ENCODE measurements at places on chromosomes 4 and X.

DNA sequence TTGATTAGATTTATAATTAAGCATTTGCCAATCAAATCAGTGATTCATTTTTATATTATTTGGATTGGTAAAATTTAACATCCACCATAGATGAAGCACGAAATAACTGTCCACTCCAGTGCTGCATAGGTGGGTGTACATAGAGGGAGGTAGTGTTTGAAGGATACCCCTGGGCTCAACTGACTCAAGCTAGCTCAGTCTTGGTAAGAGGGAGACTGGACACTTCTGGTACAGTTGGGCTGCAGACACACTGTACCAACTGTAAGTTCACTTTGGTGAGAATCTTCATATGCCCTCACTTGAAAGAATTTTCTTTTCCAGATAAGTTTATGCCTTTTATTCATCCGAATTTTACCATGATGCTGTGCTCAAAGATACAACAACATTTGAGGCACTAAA is 48.6 kb upstream of the UGT2B15 start:
- DNase-seq = no peak

DNA sequence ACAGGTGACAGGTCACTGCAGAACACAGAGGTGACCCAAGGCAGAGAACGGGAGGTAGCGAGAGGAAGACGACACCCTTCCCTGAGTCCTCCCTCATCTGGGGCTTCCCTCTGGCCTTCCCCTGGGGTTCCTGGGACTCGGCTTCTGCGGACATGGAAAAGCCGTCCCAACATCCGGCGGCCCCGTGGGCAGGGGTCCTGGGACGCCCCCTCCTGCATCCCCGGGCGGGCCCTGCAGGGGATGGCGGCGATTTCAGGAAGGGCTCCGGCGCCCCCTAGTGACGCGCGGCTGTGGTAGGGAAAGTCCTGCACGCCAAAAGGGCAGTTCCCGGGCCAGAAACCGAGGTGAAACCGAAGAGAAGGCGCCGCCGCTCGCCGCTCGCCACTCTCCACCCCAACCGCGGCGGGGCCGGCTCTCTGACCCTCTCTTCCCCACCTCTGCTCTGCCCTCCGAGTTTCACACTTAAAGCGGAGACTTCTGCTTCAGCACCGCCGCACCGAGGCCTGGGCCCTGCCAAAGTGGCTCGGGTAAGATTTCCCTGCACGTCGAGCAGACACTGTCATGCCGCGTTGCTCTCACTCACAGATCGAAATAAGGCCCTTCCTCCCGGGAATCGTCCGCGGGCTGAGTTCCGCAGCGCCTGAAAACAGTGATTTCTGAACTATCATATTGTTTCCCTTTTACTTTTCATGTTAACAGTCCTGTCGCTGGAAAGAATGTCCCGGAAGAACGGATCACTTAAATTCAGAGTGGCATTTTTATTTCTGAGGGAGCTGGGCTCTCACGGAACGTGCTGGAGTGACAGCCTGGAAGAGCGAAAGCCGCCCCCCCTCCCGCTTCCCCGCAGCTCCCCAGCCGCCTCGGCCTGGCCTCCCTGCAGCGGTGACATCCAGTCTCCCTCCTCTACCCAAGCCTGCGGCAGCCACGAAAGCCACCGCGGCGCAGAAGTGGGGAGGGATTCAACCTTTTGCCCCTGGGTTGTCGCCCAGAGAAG is 110.6 kb downstream of the DCTD start:
- DNase-seq = peak; percentile 86

- no peak for DNase-seq
These were observed 214.3 kb downstream of the LDB2 start for GRCh38 chr4:16684097-16684496.

- peak; percentile 93 for DNase-seq
These were observed 4.8 kb upstream of the RGS12 start for GRCh38 chr4:3287972-3288570.

- no peak for DNase-seq
These were observed 229.2 kb upstream of the ARSJ start for GRCh38 chr4:114208574-114209151.

- no peak for DNase-seq
These were observed 150.8 kb downstream of the FRAS1 start for GRCh38 chr4:78207951-78208350.

DNA sequence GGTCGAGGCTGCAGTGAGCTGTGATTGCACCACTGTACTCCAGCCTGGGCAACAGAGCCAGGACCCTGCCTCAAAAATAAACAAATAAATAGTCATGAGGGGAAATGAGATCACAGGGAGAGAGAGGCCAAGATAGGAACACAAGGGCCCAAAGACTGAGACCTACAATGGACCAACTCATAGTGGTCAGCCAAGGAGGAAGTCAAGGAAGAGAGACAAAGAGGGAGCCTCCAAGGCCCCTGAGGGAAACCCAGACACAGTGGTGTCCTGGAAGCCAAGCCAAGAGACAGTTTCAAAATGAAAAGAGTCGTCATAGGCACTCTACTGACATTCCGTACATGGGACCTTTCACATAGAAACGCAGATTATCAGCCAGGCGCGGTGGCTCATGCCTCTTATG is 153.3 kb downstream of the BCOR start:
- DNase-seq = no peak

DNA sequence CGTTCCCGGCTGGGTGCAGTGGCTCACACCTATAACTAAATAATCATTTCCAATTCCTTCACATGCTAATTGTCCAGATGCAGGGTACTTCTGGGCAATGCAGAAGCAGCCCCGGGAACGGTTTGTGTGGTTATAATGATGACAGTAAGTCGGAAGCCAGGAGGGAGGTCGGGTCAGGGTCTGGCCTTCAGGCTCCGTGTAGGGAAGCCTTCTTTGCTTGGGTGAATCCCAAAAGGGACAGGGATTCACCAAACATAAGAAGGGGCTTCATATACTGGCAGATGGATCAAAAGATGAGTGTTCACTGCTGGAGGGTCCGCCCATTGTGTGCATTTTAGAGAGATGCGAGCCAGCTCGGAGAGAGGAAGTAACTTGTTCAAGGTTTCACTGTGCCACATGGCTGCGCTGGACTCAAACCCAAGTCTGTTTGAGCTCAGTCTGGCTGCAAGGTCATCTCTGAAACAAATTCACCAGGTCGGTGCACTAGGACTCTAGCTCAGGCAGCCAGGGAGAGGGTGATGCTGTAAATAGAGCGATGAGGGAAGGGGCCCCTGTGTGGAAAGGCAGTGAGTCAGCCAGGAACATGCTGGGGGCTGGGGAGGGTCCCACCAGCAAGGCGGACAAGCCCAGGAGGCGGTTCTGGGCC is 4.8 kb upstream of the KIAA0232 start:
- DNase-seq = no peak

DNA sequence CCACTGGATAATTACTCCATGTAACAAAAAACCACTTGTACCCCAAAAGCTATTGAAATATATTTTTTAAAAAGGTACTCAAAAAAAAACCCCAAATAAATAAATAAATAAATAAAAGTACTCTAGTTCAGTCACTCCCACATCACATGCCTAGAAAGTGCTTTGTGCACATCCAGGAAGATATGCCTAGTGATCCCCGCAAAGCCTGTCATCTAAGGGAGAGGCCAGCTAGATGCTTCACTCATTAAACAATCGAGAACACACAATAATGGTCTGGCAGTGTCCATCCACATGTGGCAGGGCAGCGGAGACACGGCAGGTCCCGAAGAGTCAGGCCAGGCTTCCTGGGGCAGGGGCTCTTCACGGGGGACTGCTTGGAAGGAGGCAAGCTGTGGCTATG is 47.6 kb downstream of the RAB33B start:
- no peak for DNase-seq

GRCh38 chr4:3436798-3437581 is 4.8 kb upstream of the HGFAC start:
- no peak for DNase-seq

GRCh38 chr4:2714061-2714770 is 41.9 kb downstream of the TNIP2 start:
- DNase-seq = no peak

DNA sequence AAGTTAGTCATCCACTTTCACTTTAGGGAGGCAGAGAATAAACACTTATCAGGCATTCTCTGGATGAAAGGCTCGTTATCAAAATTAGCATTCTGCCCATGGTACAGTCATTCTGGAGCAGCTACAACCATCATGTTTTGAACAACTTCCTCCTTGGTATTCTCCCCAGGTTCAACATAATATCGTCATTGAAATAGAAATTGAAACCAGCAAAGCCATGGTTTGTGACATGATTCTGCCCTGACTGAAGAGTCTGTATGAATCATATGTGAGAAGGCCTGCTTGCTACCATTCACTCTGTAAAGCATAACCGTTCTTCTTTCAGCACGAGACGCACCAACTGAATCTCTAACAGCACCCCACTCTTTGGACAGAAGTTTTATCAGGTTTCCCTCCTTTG is 127.5 kb upstream of the RADX start:
- no peak for DNase-seq

DNA sequence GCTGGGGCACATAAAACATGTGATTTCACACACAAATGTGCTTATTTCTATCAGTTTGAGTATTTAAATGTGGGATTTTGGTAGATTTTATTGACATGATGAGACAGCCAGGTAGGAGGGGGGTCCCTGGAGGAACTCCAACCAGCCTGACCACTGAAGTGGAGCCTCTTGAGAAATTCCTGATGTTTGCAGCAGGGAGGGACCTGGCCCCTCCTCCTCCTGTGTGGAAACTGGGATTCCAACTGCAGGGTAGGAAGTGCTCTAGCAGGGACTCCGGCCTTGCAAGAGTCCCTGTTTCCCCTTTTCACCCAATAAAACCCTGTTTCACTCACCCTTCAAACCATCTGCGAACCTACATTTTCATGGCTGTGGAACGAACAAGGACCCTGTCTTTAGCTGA is 2224.0 kb upstream of the AGA start:
- no peak for DNase-seq

- DNase-seq = no peak
These were observed 17.3 kb upstream of the GLUD2 start for GRCh38 chrX:121030083-121030482.

- no peak for DNase-seq
These were observed 470.8 kb downstream of the NKX6-1 start for GRCh38 chr4:84028340-84028739.

DNA sequence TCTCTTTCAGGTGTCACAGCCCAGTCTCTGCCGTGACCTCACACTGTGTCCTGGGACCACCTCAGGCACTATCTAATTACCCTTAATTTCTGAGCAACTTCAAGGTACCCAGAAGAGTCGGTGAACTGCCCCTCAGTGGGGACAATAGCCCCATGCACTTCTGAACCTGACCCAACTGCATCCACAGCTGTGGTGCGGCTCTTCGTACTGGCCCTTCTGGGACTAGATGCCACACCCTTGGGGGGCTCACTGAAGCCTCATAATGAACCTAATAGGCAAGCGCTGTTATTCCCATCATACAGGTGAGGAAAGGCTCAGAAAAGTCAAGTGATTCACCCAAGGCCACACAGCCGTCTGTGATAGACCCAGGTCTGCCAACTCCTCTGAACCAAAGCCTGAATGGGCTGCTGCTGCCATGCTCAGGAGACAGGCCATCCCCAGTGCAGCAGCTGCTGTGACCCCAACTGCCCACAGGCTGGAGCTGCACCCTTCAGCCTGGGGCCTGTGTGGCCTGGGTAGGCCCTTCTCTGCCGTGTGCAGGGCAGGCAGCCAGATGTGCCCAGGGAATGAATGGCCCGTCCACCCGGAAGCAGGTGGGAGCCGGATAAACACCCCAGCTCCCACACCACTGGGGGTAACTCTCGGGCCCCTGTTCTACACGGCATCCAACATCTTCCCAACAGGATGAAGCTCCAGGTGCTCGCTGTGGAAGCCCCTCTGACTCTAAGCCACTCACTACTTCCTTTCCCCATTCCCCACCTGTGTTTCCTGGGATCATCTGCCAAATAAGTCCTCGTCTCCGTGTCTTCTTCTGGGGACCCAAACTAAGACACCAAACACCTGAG is 35.9 kb downstream of the HMX1 start:
- no peak for DNase-seq

- no peak for DNase-seq
These were observed 101.8 kb downstream of the ATP11C start for GRCh38 chrX:139831017-139831416.

GRCh38 chr4:73753215-73753614 is 12.8 kb downstream of the CXCL8 start:
- no peak for DNase-seq

GRCh38 chr4:189237340-189237739 is 703.3 kb upstream of the FRG1 start:
- no peak for DNase-seq

GRCh38 chrX:40383360-40383759 is 197.4 kb upstream of the ATP6AP2 start:
- no peak for DNase-seq

- no peak for DNase-seq
These were observed 27.5 kb upstream of the GPR78 start for GRCh38 chr4:8552581-8553205.

GRCh38 chrX:37047776-37048175 is 39.6 kb downstream of the FAM47C start:
- no peak for DNase-seq

GRCh38 chr4:1393866-1394265 is 12.4 kb downstream of the NKX1-1 start:
- DNase-seq = no peak

- no peak for DNase-seq
These were observed 180.7 kb upstream of the IL15 start for GRCh38 chr4:141455651-141456050.

GRCh38 chr4:140052050-140052449 is 101.9 kb downstream of the MAML3 start:
- no peak for DNase-seq

DNA sequence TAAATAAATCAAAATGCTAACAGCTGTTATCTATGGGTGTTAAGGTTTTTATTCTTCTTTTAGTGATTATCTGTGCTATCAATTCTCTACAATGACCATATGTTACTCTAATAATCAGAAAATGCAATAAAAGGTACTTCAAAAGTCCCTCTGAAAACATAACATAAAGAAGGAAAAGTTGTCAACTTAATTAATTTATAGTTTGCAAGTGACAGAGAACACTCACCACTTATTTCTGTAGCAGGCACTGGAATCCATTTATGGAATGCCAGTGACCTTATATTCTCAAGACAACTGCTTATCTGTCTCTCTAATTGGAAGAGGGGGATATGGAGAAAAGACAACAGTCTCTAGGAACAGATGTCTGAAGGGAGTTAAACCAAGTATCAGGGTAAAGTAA is 25.6 kb upstream of the PLS3 start:
- DNase-seq = no peak

GRCh38 chrX:51098046-51098445 is 187.5 kb downstream of the BMP15 start:
- no peak for DNase-seq

GRCh38 chr4:54157606-54158005 is 57.6 kb downstream of the GSX2 start:
- no peak for DNase-seq

DNA sequence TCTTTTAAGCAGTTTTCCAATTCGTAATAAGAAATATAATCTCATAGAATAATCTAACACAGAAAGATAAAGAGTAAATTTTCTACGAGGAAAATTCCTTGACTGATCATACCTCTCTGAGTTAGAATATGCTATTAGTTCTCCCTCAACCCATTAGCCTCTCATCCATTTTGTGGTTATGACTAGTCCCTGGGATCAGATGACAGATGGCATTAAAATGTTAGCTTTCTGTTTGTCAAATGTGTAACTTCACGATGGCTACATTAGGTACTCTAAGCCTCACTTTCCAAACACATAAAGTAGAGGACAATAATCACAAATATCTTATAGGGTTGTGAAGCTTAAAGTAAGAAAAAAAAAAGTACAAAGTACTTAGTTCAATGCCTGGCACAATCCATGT is 112.2 kb downstream of the ZAR1 start:
- DNase-seq = no peak

GRCh38 chr4:14926368-14926767 is 75.9 kb upstream of the CPEB2 start:
- DNase-seq = no peak

GRCh38 chr4:177450426-177451107 is 8.3 kb upstream of the AGA start:
- DNase-seq = no peak

Measured in vagina (tissue), 2 donors.